Activated CD4-positive, alpha-beta memory T cell treated with anti-CD3 and anti-CD28 coated beads, Interleukin-2, amount 10 ng/mL, durations not matched to agents 7 days and 5 days (primary cell): ENCODE measurements at places on chromosomes 6 and 20. TPM values are rescaled to one million over a fixed set of nuclear protein-coding genes. Genes with fewer than 3 reads are reported as not detected.

OPN5 gene
- not detected for total RNA-seq

DNA sequence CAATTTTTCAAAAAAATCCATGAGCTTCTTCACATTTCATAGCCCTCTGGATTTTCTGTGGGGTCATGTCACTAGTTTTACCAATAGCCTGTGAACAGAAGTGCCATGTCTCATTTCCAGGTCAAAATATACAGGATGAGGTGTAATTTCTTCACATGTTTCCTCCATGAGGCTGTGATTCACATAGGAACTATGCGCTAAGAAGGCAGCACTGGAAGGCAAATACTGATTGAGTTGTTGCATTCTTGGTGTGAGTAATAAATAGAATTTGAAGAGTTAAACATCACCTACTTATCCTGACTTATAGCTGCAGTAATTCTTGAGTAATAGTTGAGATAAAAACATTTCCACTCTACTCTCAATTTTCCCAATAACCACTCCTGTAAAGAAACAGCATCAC, 442.3 kb downstream of the HAO1 start:
- DNase-seq, result no peak
- H3K4me1 ChIP-seq, result no peaks in the 10 kb centered on the region
- no peak overlapping the region for H3K27ac ChIP-seq
- H3K36me3 ChIP-seq, result no peaks in the 10 kb centered on the region

GRCh38 chr20:57728762-57729161, 18.9 kb upstream of the PMEPA1 start:
- peaks cover 13% of the 10 kb centered on the region for H3K27me3 ChIP-seq
- no peak overlapping the region for H3K4me3 ChIP-seq
- no peaks in the 10 kb centered on the region for H3K4me1 ChIP-seq

PDYN gene
- total RNA-seq, result not detected

DOK5 gene
- total RNA-seq, result not detected

CST7 gene
- 178 TPM for total RNA-seq

DNA sequence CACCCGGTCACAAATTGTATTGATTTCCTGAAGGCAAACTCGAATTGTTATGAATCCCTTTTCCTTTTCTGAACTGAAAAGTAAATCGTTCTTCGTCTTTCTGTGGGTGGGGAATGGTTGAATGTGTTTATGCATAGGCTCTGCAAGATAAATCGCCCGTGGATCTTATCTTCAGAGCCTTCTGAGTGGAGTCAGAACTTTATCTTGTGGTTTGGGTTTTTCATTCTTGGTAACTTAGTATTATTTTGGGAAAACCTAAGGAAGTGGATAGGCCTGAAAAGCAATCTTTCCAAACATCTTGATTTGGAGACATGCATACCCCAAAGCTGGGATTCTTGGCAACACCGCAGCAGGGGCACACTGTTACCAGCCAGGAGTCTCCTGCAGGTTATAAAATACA, 122.4 kb downstream of the MAP3K7 start:
- H3K36me3 ChIP-seq, result peaks cover 22% of the 10 kb centered on the region
- peaks cover 7% of the 10 kb centered on the region for H3K27me3 ChIP-seq
- DNase-seq, result no peak

DNA sequence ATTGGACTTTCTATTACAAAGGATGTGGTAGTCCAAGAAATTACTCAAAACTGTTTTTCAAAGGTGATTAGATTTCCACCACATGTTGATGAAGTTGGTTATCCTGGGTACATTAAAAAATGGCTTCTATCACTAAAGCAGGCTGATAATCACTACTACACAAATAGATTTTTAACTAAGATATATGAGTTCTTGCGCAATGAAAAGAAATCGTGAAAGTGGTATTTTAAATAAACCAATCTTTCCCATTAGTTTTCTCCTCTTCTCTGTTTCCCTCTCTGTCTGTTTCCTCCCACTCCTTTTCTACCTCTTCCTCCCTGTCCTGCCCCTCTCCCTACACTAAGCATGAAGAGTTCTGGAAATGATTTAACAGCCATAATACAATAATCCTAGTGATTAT, 487.9 kb upstream of the CITED2 start:
- no peaks in the 10 kb centered on the region for H3K36me3 ChIP-seq
- no peak overlapping the region for H3K4me3 ChIP-seq
- H3K27ac ChIP-seq, result no peak overlapping the region
- DNase-seq, result no peak

KHDC1L gene
- 0.58 TPM for total RNA-seq

- H3K27me3 ChIP-seq, result no peaks in the 10 kb centered on the region
- H3K4me1 ChIP-seq, result no peaks in the 10 kb centered on the region
- no peak for DNase-seq
- no peaks in the 10 kb centered on the region for H3K36me3 ChIP-seq
- no peak overlapping the region for H3K4me3 ChIP-seq
- no peak overlapping the region for H3K27ac ChIP-seq
These were observed 776.3 kb downstream of the EYS start for GRCh38 chr6:64930681-64931080.

DNA sequence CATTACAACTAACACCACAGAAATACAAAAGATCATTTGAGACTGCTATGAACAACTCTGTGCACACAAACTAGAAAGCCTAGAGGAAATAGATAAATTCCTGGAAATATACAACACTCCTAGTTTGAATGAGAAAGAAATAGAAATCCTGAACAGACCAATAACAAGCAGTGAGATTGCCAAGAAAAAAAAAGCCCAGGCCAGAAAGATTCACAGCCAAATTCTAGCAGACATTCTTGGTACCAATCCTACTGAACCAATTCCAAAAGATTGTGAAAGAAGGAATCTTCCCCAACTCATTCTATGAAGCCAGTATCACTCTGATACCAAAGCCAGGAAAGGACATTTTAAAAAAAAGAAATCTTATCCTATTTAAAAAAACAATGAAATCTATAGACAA, 7.0 kb upstream of the CDK19 start:
- H3K4me3 ChIP-seq, result no peak overlapping the region
- H3K27me3 ChIP-seq, result peaks cover 3% of the 10 kb centered on the region
- no peak overlapping the region for H3K27ac ChIP-seq
- peaks cover 33% of the 10 kb centered on the region for H3K4me1 ChIP-seq

- H3K27me3 ChIP-seq, result peaks cover 6% of the 10 kb centered on the region
- H3K4me1 ChIP-seq, result no peaks in the 10 kb centered on the region
- H3K4me3 ChIP-seq, result no peak overlapping the region
- no peak for DNase-seq
- no peak overlapping the region for H3K27ac ChIP-seq
These were observed 11.5 kb upstream of the PROKR2 start for GRCh38 chr20:5328268-5328667.

- DNase-seq, result no peak
- H3K4me1 ChIP-seq, result peaks cover 22% of the 10 kb centered on the region
- no peak overlapping the region for H3K4me3 ChIP-seq
- no peak overlapping the region for H3K27ac ChIP-seq
- H3K27me3 ChIP-seq, result no peaks in the 10 kb centered on the region
These were observed 32.5 kb downstream of the STK38 start for GRCh38 chr6:36514554-36515456.

KCNK17 gene
- total RNA-seq, result not detected

DNA sequence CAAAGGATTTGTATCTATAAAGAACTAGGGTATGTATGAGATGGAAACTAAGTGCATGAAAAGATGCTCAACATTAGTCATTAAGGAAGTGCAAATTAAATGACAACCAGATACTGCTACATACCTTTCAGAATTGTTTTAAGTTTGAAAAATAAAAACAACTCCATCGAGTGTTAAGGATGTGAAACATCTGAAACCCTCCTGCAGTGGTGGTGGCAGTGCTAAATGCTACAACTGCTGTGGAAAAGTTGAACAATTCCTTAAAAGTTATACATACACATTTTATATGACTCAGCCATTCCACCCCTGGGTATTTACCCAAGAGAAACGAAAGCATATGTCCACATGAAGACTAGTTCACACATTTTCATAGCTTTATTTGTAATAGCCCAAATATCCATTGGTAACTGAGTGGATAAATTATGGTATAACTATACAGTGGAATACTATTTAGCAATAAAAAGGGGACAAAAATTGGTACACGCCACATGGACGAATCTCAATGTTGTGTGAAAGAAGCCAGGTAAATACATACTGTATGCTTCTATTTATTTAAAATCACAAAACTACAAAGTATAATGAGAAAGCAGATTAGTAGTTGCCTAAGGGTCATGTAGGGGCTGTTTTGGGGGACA, 10.6 kb downstream of the ARMH2 start:
- no peak overlapping the region for H3K4me3 ChIP-seq
- peaks cover 54% of the 10 kb centered on the region for H3K36me3 ChIP-seq
- peaks cover 8% of the 10 kb centered on the region for H3K4me1 ChIP-seq
- DNase-seq, result no peak

GRCh38 chr6:151010071-151010470, 144.6 kb downstream of the MTHFD1L start:
- no peak overlapping the region for H3K27ac ChIP-seq
- peaks cover 11% of the 10 kb centered on the region for H3K4me1 ChIP-seq
- no peak for DNase-seq
- peaks cover 10% of the 10 kb centered on the region for H3K36me3 ChIP-seq
- H3K27me3 ChIP-seq, result no peaks in the 10 kb centered on the region
- no peak overlapping the region for H3K4me3 ChIP-seq

- no peak overlapping the region for H3K4me3 ChIP-seq
- peaks cover 4% of the 10 kb centered on the region for H3K36me3 ChIP-seq
- H3K27me3 ChIP-seq, result no peaks in the 10 kb centered on the region
These were observed 39.6 kb downstream of the DUSP22 start for GRCh38 chr6:331622-332521.

DNA sequence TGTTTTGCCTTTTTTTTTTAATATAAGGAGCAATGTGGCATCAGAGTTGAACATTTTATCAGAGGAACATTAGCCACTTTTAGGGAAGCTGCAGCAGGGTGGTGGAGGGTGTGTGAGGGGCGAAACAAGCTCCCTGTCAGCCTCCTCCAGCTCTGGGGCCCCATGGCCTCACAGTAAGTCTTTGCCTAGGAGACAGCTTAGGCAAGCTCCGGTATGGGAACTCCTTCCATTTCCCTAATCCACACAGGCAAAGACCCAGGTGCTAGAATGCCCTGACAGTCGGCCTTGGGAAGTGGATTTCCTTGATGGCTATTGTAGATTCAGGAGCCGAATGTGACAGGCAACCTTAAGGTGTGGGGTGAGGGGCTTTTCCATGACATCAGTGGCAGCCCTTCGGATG, 862 bp downstream of the PRND start:
- H3K27ac ChIP-seq, result no peak overlapping the region
- H3K36me3 ChIP-seq, result no peaks in the 10 kb centered on the region
- peaks cover 20% of the 10 kb centered on the region for H3K4me1 ChIP-seq
- H3K4me3 ChIP-seq, result no peak overlapping the region

FAM184A gene
- total RNA-seq, result 5.9 TPM
